ENCODE measurements at places on chromosomes 12 and 14.
A peak's percentile ranks its signal among the peaks of the same experiment; 100 is the strongest.

- DNase-seq, result no peak
Measured at GRCh38 chr12:108368089-108368488, 29.0 kb upstream of the CMKLR1 start.

DNA sequence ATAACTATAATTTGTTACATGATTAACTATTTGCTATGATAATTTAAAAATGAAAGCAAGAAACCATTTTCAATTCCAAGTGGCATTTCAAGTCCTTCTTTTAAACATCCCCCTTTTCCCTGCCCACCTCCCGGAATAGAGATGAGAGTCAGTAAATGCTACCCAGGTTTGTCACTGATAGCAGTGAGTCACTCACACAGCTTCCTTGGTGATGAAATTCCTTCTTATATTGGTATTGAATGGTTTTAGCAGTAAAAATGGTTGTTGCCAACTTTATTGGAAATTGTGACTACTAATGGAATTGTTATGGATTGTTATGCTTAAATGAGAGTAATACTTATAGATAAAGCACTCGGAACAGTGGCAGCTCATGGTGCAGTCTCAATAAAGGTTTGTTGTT is 90.5 kb downstream of the PPM1A start:
- DNase-seq, result no peak

DNA sequence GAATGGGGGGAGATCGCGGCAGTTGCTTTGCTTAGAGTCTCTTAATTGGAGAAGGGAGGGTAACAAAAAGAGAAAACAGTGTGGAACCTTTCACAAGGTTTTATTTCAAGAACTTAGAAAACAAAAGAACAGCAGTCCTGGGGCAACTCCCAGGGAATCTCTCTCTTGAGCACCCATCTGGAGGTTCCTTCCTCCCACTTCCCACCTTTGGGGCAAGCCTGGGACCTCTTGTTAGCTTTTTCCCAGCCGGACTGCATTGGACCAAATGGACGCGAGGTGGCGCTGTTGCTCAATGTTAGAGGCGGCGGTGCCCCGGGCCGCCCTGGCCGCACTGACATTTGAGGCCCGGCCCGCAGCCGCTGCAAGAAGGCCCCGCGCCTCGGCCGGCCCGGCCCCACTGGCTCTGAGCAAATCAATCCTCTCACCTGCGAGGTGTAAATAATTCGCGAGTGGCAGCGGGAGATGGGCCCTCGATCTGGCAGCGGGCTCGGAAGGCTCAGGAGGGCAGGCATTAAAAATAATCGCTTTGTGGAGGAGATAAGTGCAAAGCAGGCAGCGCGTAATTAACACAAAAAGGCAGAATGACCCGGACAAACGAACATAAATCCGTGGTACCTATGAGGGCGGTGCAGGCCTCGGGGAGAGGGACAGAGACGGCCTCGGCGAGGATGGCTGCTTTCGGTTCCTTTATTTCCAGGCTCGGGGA is 2.8 kb upstream of the HOXC8 start:
- DNase-seq, result no peak

DNA sequence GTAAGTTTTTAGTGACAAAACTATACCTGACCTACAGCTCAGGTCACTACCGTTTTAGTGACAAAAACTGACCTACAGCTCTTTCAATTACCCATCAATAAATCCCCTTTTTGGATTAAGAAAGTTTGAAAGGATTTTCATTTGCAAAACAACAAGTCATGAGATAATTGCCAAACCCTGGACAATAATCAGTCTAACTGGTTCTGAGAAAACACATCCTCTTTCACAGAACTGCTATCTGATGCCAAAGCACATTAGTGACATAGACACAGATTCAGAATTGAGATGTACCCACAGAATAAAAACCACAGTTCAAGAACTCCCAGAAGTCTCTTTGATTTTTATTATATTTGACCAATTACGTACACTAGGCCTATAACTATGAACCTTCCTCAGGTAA is 126.0 kb upstream of the COCH start:
- no peak for DNase-seq

DNA sequence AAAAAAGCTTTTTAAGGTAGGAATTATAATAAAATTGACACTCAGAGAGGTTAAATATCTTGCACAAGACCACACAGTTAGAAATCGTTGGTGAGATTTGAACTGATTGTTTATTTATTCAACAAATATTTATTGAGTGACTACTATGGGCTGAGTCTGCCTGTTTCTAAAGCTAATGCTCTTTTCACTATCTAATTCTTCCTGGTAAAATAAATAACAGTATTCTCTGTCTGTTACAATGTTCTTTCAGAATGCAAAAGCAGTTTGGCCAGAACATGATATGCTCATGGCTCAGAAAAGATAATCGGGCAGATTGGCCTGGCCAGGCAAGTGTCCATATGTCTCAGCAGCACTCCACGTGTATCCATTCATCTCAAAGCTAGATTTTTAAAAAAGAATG is 82.0 kb downstream of the BTG1 start:
- DNase-seq, result no peak

DNA sequence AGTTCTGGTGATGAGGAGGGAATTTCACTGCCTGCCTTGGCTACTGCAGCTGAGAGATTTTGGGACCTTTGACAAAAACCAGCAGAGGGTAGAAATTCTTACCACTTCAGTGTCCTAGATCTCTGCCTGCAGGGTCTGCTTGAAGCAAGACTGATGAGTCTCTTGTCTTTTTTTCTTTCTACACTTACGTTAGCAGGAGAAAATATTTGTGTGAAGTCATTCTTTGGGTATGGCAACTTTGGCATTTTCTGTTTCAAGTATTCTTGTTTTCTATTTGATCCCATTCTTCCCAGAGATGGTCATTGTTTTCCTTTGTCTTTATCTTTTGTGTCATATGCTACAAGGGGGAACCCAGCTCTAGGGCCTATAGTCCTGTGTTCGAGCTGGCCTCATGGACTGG is 65.6 kb upstream of the FERMT2 start:
- no peak for DNase-seq

DNA sequence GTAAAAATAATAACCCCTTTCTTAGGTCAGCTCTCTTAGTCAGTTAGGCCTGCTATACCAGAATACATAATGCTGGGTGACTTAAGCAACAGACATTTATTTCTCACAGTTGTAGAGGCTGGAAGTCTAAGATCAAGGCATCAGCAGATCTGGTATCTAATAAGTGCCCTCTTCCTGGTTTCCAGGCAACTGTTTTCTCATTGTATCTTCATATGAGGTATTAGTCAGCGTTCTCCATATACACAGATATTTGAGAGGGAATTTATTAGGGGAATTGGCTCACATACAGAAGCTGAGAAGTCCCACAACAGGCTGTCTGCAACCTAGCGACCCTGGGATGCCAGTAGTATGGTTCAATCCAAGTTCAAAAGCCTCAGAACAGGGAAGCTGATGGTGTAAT is 896.0 kb downstream of the GALC start:
- no peak for DNase-seq

DNA sequence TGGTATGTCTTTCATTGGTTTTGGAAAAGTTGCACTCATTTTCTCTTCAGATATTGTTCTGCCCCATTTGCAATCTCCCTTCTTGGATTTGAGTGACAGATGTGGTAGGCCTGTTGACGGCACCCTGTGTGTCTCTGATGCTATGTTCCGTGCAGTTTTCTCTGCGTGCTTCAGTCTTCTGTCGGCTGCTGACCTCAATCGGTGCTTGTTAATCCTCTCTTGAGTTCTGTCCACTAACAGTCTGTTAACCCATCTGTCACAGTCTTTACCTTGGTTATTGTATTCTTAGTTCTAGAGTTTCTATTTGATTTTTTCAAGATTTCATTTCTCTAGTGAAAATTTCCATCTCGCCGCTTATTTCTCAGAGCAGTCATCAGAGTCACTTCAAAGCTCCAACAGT is 20.7 kb upstream of the PLD4 start:
- no peak for DNase-seq

DNA sequence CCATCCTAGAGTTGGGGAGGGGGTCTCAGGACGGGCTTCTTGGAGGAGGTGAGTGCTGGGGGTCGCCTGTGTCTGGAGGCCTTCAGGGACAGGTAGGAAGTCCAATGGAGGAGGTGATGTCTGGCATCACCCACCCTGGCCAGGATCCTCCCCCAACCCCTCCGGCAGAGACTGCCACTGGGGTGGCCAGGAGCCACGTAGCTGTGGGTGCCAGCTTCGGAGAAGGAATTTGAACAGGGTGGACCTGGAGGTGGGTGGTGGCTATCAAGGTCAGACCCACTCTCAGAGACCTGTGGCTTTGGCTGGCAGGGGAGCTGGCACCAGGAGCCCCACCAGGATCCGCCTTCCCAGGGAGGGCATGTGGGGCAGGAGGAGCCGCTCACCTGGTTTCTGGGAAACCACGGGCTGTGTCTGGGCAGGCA is 9.1 kb downstream of the CEP170B start:
- no peak for DNase-seq

DNA sequence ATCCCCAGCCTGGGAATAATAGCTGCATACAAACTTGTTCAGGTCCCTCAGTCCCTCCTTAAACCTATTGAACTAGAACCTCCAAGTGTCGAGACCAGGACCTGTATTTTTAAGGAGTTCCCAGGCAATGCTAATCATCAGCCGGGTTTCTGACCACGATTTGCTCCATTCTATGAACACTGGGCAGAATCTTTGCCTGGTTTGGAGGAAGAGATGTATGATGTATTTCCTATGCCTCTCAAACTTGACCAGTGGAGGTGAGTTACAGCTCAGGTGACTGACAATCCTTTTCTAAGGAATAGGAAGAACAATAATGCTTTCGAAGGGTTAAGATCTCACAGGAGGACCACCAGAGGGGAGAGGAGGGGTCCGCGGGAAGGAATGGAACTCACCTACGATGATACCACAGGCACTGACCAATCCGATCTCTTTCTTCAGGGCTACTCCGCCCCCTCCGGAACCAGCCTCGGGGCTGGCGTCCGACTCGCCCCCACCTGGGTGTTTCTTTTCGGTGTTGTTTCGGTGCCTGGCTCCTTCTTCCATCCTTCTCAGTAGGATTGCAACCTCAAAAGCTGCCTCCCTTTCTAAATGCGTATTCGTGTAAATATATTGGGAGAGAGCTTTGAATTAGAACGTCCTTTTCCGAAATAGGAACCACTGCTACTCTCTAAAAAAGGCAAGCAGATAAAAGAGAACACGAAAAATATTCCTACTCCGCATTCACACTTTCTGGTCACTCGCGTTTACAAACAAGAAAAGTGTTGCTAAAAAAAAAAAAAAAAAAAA is 895 bp downstream of the SLC7A8 start:
- no peak for DNase-seq

GRCh38 chr14:100652744-100653143 is 65.5 kb upstream of the BEGAIN start:
- no peak for DNase-seq

DNA sequence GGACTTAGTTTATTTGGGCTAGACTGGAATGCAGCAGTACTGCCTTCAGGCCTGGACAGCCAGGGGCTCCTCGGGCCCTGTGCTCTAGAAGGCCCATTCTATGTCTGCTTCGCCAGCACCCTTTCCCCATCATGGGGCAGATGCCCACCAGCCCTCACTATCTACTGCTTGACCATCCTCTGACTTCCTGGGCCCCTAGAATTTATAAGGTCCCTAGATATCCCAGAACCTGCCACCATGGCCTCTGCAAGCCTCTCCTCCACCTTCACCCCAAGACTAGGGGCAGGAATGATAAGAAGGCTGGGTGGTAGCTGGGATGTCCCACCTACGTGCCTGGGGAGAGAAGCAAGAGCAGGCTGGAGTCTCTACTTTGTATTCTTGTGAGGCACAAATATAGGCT is 58.8 kb upstream of the STRN3 start:
- no peak for DNase-seq

DNA sequence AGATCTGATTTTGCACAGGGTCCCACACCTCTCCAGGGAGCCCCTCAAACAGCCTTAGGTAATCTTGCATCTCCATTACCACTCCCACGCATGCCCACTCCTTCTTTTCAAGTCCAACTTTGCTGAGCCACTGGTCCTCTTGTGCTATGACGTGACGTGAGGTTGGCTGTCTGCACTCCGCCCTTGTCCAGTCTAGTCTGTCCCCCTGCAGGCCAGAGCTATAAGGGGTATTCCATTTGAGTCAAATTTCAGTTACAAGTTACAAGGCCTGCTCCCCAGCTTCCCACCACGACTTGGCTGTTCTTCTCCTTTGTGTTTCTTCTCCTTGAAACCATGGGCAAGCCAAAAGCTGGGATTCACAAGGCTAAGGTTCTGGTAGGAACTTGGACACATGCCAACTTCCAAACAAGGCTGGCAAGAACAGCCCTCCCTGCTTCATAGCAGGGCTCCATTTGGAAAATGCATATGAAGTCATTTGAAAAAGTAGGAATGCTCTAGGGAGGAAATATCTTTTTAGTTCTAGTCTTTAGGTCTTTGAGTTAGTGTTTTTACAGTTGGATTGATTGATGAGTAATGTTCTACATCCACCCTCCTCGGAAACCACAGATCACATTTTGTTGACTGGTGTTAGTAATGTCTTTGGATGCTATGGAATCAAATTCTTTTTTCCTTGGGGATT is 49.1 kb downstream of the KCNA1 start:
- no peak for DNase-seq

GRCh38 chr12:56803750-56804149 is 40.6 kb downstream of the HSD17B6 start:
- DNase-seq, result no peak

DNA sequence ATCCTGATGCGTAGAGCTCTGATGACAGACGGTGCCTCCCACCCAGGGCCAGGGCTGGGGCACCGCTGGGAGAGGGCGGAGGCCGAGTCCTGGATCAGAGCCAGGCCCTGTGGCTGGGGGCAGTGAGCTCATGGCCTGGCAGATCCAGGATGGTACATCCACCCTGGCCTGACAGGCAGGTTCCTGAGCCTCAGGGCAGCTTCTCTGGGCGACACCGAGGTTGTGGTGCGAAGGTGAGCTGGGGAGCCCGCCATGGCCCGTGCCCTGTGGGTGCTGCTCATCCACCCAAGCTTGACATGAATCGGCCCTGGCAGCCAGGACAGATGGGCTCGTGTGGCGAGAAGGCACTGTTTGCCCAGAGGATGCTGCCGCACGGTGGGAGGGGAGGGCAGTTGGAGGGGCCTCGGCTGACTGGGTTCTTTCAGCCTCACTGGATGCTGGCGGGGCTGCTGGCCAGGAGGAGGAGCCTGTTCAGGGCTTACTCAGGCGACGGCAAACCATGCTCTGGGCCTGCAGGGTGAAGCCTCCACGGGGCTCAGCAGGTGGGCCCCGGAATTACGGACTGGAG is 16.6 kb downstream of the LRTM2 start:
- peak; percentile 68 for DNase-seq

- DNase-seq, result no peak
Measured at GRCh38 chr14:80982711-80983110, 27.3 kb downstream of the TSHR start.

GRCh38 chr14:24837280-24838046 is 203.5 kb upstream of the GZMB start:
- DNase-seq, result no peak

Data from RWPE2 (cell line).